ENCODE measurements at places on chromosomes 1 and 21. TPM values are rescaled to one million over a fixed set of nuclear protein-coding genes. Genes with fewer than 3 reads are reported as not detected.

The DYRK3 gene
- 8.6 TPM for polyA plus RNA-seq

The OR2T10 gene
- not detected for polyA plus RNA-seq

The FCN3 gene
- 2.6 TPM for polyA plus RNA-seq

The FCRL3 gene
- polyA plus RNA-seq = 0.04 TPM

The UHMK1 gene
- polyA plus RNA-seq = 44.2 TPM

The RHOU gene
- 17.6 TPM for polyA plus RNA-seq

The DDR2 gene
- 23.1 TPM for polyA plus RNA-seq

The AMY1A gene
- polyA plus RNA-seq = not detected

The LRRN2 gene
- polyA plus RNA-seq = 13.4 TPM

The RHEX gene
- polyA plus RNA-seq = 3.3 TPM

The CRYAA gene
- polyA plus RNA-seq = 0.16 TPM

The TSPAN1 gene
- polyA plus RNA-seq = 97.3 TPM

The ZNF593OS gene
- polyA plus RNA-seq = 1.9 TPM

The OR2L5 gene
- not detected for polyA plus RNA-seq

Data from renal cortex interstitium (tissue), 15 donors.